MM.1S (cell line): ENCODE measurements at places on chromosomes 5 and 9.

GRCh38 chr9:78295177-78295575 lies 1.7 kb upstream of the PSAT1 start:
- DNase-seq: no peak

DNA sequence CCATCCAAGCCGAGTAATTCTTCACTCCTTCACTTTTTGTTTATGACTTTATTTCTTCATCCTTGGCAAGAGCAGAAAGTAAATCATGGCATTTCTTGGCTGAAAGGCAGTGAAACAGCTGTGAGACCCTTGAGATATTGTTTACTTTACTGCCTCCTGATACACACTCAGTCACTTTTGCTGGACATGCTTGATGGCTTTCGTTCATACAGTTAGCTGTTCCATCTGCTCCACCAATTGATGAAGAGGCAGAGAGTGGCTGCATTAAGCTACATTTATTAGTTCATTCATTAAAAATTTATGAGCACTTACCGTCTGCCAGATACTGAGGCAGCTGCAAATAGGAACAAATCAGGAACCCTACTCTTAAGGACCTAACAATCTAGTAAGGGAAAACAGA lies 184.4 kb upstream of the OR13F1 start:
- DNase-seq: no peak

GRCh38 chr9:4137681-4138099 lies 162.2 kb downstream of the GLIS3 start:
- DNase-seq: no peak

GRCh38 chr5:28403846-28404245 lies 1365.5 kb upstream of the CDH9 start:
- DNase-seq: no peak

GRCh38 chr5:52283221-52283620 lies 504.5 kb upstream of the ITGA1 start:
- no peak for DNase-seq

GRCh38 chr9:106718936-106719335 lies 144.0 kb upstream of the ZNF462 start:
- no peak for DNase-seq

GRCh38 chr5:12704955-12705354 lies 800.7 kb upstream of the CTNND2 start:
- no peak for DNase-seq

DNA sequence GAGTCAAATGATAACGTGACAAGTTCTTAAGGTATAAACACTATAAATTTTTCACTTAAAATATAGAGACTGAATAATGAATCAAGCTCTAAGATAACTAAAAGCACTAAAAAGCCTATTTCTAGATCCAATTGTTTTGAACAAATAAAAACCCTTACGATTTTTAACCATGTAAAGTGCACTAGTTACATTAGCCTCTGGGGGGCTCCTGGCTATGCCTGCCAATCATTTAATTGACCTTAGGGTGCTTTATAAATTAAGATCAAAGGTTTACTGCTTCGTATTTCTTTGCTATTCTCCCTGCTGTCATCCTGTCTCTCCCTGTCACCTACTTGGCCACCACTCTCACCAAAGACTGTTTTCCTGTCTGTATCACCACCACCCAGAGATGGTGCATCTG lies 133.4 kb downstream of the ESM1 start:
- DNase-seq: no peak

DNA sequence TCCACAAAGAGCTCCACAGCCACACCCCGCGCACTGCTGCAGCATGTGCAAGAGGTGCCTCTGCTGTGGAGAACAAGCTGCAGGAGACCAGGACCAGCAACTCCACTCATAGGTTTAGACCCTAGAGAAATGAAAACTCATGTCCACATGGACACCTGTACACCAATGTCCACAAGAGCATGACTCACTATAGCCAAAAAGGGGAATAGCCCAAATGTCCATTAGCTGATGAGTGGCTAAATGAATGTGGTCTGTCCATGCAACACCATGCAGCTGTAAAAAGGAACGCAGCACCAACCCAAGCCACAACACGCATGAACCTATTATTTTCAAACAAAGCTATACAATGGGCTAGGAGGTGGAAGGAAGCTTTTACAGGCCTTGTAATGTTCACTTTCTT lies 18.1 kb downstream of the DYNC2I2 start:
- DNase-seq: no peak

DNA sequence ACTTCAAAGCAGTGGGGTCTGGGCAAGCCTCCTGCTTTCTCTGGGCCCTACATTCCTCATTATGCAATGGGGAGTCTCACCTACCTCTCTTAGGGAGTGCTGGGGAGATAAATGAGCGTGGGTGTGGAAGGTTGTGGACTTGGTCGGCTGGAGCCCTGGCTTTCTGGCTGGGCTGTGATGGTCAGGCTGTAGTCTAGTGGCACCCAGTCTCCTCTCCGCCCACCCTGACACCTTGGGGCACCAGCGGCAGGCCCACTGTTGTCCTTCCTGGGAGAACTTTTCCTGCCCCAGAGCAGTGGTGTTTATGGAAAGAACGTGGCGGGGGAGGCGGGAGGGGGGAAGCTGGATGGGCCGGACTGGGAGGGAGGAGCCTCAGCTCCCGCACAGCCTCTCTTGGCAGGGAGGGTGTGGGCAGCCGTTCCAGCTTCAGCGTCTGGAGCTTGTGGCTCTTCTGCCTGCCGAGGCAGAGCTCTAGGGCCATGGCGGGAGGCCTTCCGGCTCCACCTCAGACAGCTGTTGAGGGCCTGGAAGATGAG lies 4.1 kb downstream of the PTGS1 start:
- DNase-seq: no peak

DNA sequence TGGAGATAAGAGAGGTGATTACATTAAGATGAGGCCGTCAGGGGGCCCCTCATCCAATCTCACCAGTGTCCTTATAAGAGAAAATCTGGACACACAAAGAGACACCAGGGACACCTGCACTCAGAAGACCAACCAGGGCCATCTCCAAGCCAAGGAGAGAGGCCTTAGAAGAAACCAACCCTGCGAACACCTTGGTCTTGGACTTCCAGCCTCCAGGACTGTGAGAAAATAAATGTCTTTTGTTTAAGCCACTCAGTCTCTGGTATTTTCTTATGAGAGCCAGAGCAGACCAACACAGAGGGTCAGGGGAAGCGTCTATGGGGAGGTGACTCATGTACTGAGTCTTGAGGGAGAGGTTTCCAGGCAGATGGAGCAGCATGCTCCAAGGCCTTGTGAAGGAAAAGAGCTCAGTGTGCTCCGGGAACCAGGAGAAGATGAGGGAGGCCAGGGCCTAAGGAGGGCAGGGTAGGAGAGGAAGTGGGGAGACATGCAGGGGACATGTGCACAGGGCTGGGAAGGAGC lies 5.4 kb downstream of the PHYKPL start:
- no peak for DNase-seq

DNA sequence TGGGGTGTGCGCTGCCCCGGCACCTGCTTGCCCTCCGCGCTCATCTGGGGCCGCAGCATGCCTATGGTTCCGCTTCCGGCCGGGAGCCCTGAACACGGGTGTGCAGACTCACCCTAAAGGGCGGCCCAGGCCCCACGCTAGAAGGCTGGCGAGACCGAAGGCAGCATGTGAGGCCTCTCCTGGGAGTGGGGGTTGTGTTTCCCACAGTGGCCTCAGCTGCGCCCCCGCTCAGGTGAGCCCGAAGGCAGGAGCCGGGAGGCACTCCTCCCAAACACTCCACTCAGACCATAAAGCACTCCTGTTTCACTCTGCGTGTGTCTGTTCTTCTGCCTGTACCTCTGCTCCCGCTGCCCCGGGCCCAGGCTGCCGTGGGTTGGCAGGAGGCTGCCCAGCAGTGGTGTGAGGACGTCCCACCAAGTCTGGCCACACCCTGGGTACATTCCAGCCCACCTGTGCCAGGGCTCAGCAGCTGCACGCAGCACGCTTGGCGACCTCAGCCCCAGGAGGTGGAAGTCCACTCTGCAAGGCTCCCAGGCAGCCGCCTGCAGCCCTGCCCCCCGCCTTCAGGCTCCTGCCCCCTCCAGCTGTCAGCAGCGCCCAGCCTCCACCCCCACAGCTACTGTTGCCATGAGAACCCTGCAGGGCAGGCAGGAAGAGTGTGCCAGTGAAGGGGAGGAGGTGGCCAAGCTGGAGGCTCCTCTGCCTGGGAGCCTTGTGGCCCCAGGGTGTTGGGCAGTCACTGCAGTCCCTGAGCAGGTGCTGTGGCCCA lies 1.2 kb upstream of the AJM1 start:
- no peak for DNase-seq

- DNase-seq: no peak
Observed at GRCh38 chr9:133137451-133138231, 16.6 kb upstream of the RALGDS start.

- no peak for DNase-seq
Observed at GRCh38 chr9:130244548-130245165, 20.9 kb upstream of the HMCN2 start.
